Left colon (tissue), 2 donors: ENCODE measurements at places on chromosomes 7 and 10. TPM values are rescaled to one million over a fixed set of nuclear protein-coding genes. Genes with fewer than 3 reads are reported as not detected.

Gene CHST3
- 1.1 TPM for total RNA-seq

Gene HOXA2
- 2.7 TPM for total RNA-seq

Gene EGFR
- total RNA-seq = 85.6 TPM

Gene TET1
- total RNA-seq = 0.64 TPM

Gene FAM204A
- 48.8 TPM for total RNA-seq

Gene PON3
- total RNA-seq = 4.0 TPM

DNA sequence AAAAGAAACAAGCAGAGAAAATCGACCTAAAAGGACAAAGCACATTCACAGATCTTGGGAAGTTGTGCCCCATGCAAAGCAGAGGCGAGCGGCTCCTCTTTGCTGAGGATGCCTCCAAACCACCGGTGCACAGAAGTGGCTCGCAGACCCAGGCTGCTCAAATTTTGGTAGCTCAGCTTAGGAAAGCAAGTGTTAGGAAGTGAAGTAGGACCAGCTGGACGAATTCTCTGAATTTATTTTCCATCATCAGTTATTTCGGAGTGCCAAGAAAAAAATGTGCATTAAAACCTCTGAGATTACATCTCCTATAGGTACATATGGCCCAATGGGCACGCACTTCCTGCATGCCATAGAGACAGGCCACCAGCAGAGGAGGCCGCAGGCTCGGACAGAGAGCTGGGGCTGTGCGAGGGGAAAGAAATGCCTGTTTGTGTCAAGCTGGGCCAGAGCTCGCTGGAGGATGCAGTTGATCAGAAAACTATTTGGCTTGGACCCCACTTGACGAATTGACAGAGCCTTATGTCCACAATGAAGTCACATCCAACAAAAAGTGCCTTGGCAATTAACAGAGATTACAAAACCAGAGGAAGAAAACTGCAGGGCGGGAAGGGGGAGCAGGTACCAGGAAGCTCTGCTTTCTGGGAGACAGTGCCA is 122.3 kb upstream of the LYZL2 start:
- DNase-seq = peak; percentile 77

GRCh38 chr10:44153918-44154670 is 230.8 kb downstream of the CXCL12 start:
- no peak for DNase-seq

GRCh38 chr10:12726971-12727831 is 274.3 kb downstream of the CCDC3 start:
- no peak for DNase-seq

DNA sequence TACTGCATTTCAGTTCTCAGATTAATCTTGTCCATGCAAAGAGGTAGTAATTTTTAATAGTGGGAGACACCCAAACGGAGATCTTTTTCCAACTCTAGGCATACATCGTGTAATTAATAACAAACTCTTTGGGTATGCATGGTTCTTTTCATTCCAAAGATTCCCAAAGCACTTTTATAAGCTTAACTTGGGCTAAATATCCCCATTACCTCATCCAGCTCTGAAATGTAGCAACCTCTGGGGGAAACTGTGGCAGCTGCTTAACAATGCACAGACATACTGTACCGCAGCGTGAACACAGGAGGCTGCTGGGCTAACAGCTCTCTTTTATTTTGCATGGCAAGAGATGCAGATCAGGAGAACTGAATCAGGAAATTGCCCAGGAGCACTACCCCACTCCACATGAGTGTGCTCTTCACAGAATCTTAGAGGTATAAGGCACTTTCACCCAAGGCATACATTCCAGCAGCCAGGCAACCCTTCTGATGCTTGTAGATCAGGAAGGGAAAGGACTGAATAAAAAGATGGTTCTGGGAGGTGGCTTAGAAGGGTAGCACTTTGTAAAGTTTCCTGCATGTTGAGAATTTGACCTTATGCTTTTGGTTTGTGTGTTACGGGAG is 114.4 kb upstream of the GLI3 start:
- no peak for DNase-seq

DNA sequence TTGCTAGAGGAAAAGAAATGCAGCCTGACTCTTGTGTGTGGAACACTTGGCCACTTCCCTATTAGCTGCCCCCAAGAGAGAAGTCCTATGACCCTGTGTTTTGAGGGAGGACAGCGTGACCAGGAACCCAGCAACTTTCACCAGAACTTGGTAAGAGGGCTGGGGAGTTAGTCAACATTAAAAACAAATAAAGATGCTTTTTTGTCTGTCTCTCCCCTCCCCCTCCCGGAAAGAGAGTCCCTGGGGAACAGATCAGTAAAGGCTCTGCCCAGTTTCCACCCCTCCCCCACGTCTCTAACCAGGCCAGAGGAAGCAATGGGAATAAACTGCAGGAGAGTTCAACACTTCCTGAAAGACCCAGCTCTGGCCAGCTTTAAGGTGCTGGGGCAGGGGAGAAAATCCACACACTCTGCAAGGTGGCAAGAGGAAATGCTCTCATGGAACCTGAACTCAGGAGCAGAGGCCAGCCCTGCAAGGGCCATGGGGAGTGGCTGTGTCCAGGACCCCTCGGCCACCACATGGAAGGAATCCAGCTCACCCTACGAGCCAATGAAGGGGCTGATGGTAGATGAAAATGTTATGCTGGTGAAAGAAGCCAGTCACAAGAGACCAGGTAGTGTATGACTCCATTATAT is 21.5 kb downstream of the SH3PXD2A start:
- DNase-seq = peak; percentile 84

- DNase-seq = no peak
Observed at GRCh38 chr10:68046642-68047041, 28.4 kb downstream of the HERC4 start.

DNA sequence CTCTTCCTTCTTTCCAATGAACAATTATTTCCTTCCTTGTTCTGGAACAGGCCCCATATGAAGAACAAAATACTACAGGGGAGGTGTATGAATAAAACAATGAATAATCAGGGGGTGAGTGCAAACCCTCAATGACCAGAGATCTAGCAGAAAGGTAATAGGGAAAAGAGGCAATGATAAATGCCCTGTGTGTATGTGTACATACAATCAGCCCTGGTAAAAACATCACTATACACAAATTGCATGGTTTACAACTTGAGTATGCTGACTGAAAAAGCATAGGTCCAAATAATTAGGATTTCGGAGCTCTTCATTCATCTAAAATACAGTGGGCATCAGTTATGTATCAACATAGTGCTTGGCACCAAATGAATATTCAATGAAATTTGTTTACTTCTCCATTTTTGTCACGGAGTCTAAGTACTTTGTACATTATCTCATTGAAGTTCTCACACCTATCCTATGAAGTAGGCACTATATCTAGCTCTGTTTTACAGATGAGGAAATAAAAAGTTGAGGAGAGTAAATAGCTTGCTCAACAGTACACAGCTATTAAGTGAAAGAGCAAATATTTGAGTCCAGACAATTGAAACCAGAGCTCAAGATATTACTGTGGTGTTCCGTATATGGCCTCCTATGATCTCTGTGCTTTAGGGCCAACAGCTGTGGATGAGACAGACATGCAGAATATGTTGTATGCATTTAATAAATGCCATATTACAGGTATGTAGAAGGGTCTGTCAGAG is 1065.4 kb downstream of the SORCS3 start:
- DNase-seq = no peak

DNA sequence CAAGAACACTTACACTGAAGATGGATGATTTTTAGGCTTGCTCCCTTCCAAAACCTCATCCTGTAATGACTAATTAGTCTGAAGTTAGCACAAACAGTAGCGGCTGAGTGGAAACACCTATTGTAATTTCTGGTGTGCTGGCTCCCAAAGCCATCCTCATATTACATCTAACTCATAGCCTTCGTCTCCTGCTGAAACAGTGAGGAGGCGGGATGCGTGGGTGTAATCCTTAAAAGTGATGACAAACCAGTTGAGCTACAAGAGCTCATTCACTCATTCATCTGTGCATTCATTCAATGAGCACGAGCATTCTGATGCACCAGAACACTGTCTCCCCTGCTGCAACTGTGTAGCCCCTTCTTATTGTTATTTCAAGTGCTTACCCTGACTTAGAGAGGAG is 235.3 kb downstream of the CALN1 start:
- DNase-seq = no peak

DNA sequence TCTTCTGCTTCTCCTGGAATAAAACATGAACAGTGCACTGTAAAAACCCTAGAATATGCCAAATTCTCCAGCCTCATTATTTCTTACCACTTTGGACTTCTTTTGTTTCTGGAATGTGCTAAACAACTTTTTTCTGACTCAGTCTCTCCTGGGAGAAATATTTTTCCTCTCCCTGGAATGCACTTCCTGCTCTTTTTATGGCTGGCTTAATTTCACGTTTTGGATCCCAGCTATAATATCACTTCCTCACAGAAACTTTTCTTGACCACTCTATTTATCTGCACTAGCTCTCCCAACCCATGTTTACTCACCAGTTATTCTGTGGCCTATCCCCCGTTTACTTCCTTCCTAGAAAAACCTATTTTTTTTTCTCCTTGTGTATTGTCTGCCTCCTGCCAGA is 26.7 kb downstream of the ABCB5 start:
- no peak for DNase-seq

GRCh38 chr7:28798274-28798673 is 159.9 kb downstream of the TRIL start:
- DNase-seq = no peak

GRCh38 chr10:85026878-85027467 is 698.6 kb downstream of the CCSER2 start:
- DNase-seq = no peak

GRCh38 chr7:130345136-130345535 is 520 bp downstream of the CPA5 start:
- DNase-seq = no peak

DNA sequence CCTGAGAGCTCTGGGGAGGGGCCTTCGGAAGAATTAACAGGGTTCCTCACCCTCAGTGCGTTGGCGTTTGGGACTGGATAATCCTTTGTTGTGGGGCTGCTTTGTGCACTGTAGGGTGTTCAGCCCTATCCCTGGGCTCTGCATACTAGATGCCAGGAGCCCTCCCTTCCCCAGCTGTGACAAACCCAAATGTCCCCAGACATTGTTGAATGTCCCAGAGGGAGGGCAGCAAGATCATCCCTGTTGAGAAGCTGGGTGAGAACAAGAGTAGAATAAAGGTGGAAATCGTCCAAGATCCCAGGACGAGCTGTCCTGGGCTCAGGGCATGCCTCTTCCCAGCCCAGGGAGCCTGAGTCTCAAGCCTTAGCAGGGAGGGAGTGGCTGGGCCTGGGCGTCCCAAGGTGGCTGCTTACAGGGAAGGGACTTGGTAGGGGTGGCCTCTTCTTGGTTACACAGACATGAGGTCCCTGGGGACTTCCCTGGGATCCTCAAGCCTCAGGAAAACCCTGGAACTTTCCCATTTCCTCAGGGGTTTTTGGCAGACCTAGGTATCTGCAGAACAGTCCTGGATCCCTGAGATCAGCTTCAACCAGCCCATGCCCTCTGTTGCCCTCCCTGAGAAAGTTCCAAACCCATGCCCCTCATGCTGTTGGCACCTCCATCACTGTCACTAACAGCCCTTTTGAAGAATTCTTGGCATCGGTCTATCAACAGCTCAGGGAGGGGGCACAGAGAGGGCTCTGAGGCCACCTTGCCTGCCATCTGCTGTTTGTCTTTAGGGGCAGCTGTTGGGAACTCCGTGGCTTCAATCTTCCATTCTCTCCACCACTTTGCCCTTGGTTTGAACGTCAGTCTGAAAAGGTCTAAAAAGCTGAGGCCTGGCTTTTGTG is 53.7 kb downstream of the GOLGA7B start:
- no peak for DNase-seq
